Stimulated activated naive CD4-positive, alpha-beta T cell (primary cell): ENCODE measurements at places on chromosomes 3 and 15.

GRCh38 chr3:191376516-191377141 lies 46.3 kb upstream of the UTS2B start:
- no peak for DNase-seq

DNA sequence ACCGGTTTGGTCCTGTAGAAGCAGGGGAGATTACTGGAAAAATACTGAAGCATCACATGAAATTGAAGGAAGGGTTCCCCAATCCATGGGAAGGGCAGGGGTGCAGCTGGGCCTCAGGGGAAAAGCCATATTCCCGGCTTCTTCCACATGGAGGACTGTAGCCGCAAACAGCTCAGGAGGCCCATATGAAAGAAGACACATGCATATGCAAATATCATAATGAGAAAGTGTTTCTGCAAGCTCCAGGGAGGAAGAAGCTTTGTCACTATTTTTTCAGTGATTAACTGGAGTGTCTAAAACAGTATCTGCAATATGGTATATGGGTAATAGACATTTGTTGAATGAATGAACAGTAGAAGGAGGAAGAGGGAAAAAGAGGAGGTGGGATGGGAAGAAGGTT lies 19.1 kb downstream of the DPH3 start:
- DNase-seq = no peak

DNA sequence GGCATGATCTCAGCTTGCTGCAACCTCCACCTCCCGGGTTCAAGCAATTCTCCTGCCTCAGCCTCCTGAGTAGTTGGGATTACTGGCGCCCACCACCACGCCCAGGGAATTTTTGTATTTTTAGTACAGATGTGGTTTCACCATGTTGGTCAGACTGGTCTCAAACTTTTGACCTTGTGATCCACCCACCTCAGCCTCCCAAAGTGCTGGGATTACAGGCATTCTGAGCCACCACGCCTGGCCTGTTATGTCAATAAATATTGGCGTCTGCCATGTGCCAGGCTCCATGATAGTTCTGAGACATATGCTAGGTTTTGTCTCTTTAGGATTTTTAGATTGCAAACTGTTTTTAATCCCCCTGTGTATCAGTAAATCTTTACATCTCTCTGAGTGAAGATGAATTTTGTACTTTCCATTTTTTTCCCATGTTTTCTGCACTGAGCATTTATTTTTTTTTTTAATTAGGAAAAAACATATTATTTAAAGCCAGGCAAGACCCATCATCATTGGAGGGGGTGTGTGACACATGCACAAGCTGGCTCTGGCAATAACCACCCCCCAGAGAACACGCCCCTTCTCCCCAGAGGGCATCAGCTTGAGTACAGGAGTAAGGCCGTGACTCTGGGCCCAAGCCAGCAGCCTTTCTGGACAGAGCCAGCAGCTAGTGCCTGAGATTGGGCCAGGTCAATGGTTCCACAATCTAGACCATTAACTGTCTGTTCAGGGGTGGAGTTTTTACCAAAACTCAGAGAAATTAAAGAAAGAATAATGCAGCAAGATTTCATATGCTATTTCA lies 51.0 kb upstream of the ATP1B3 start:
- DNase-seq = no peak

GRCh38 chr15:56759450-56759845 lies 26.1 kb upstream of the ZNF280D start:
- no peak for DNase-seq

- no peak for DNase-seq
These were observed 7.9 kb downstream of the BTLA start for GRCh38 chr3:112491373-112491772.

- DNase-seq = no peak
These were observed 124.1 kb downstream of the RASA2 start for GRCh38 chr3:141610939-141611338.

- no peak for DNase-seq
These were observed 14.7 kb upstream of the AGTR1 start for GRCh38 chr3:148682997-148683396.

DNA sequence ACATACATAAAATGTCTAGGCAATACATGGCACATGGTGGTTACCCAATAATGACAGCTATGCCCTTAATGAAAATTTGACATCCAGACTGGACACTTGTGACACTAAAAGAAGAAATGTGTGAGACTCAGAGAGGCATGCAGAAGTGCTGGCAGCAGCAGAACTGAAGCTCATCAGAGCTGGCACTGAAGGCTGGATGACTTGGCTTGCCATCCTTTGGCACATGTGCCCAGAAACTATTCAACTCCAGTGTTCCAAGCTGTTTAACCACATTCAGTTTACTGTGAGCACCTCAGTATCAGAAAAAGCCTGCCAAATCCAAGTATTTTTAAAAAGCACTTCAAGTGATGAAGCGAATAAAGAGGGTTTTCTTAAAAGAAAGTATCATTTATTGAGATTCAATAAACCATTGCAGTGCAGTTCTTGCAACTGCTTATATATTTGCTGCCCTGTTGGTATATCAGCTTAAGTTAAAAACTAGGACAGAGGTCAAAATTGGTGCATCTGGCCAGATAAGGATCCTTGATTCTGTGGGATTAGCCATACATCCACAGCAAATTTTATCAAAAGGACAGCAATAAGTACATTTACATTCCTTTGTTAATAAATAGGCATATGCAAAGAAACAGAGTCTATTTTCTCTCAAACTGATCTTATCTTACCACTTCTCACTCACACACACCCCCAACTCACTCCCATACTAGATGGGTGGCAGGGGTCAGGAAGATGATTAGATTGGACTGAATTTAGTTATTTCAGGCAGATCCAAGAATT lies 15.8 kb downstream of the IGSF11 start:
- no peak for DNase-seq

DNA sequence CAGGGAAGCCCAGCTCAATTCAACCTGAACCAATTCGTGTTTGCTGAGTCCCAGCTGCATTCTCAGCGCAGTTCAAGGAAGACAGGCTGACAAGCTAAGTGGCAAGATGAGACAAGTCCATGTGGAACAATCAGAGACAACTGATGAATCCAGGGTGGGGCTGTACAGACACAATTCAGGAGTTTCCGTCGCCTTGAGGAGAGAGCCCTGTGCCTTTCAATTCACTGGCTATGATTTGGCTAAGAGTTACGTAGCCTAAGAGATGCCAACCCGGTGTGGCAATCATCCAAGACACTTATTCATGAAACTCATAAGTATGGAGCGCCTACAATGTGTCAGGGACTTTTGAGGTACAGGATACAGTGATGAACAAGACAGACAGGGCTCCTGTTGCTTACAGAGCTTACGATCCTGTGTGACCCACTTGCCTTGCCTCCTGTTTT lies 15.5 kb upstream of the ZBED2 start:
- DNase-seq = no peak

- DNase-seq = no peak
These were observed 65.5 kb upstream of the TJP1 start for GRCh38 chr15:29887721-29888120.

GRCh38 chr15:51735228-51736010 lies 2.0 kb downstream of the LYSMD2 start:
- DNase-seq = peak; percentile 22

DNA sequence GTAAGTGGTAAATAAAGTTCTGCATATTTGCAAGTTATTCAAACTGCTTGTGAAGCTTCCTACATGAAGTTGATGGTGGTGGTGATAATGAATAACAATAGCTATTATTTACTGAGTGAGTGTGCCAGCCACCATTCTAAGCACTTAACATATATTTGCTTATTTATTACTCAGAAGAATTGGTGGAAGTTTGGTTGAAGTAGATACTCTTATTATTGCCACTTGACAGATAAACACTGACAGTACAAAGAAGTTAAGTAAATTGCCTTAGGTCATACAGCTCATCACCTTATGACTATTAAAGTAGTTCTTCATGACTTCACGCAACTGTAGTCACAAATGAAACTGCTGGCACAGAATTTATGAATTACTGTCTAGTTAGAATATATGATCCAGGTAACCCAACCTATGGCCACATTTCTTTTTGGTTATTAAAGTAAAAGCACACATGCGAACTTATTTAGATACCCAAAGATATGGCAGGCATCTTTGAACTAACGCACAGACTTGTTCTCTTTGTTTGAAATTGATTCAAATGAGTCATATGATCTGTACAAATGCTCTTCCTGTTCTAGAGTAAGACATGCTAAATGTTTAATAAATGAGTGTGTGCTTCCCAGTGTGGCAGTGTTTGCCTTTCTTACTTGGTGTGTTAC lies 99.8 kb upstream of the NR2F2 start:
- no peak for DNase-seq

DNA sequence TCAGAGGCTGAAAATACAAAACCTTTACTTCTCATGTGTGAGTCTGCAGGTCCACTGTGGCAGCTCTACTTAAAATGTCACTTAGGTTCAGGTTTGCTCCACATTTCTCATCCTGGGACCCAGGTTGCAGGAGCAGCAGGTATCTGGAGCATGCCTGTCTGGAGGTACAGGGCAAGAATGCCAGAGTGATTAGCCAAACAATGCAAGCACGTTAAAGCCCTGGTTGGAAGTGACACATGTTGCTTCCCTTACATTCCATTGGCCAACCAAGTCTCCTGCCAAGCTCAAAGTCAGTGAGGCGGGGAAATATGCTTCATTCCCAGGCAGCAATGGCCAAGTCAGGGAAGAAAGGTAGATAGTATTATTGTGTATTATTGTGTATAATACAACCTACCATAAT lies 76.8 kb upstream of the ARL6 start:
- no peak for DNase-seq

GRCh38 chr3:15310491-15311370 lies 21.7 kb downstream of the SH3BP5 start:
- peak; percentile 24 for DNase-seq

GRCh38 chr3:23875113-23875725 lies 41.6 kb downstream of the NKIRAS1 start:
- DNase-seq = no peak

- DNase-seq = no peak
These were observed 12.3 kb upstream of the PGPEP1L start for GRCh38 chr15:99019558-99020540.

- no peak for DNase-seq
These were observed 950 bp upstream of the CNTN4 start for GRCh38 chr3:2097641-2098191.

- DNase-seq = no peak
These were observed 254.4 kb upstream of the GPR149 start for GRCh38 chr3:154684440-154684839.

- DNase-seq = no peak
These were observed 15.0 kb upstream of the RORA start for GRCh38 chr15:61243983-61244593.

GRCh38 chr3:57948080-57948671 lies 60.0 kb upstream of the FLNB start:
- DNase-seq = no peak

DNA sequence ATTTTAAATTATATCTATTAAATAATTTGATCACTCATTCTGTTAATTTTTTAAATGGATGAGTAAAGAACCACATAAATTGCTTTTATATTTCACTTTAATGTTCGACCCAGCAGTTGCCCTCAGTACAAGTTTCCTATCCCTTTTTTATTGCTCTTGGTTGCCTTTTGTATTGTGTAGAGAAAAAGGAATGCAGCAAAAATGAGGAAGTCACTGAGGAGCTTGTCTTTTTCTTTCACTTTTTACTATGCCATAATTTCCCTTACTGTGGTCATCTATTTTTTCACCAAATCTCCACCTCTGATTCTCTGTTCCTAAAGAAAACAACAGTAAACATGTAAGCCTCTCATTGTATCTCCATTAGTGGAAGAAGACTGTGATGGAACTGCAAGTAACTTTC lies 122.7 kb downstream of the B3GALNT1 start:
- DNase-seq = no peak

- DNase-seq = peak; percentile 7
These were observed 37.4 kb downstream of the ZNF860 start for GRCh38 chr3:32018757-32019564.

DNA sequence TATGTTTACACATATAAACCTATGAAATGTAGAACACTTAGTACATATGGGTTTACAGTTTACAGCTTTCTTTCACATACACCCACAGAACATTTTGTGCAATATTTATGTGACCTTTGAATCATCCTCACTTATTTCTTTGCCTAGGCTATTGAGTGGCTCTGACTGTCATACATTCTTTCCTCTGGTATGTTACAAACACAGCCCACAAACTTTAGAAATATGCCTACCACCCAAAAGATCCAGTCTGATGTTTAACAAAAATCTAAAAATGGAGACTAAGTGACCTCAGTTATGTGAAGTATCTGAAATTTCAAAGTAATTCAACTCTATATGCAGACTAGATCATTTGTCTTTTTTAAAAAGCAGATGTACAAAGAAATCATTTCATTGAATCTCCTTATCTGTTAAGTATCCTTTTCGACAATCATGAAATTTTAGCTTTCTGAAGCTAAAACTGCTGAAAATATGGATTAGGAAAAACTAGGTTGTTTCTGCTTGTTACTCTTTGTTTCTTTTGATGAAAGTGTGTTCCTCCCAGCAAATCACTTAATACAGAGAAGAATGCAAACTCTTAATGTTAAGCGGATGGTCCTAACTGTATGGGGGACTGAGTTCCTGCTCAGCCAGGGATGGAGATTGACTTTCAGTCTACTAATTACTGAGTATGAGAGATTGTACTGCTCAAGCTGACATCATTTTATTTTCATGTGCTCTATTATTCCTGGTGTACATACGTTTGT lies 27.7 kb downstream of the CCDC54 start:
- DNase-seq = no peak

DNA sequence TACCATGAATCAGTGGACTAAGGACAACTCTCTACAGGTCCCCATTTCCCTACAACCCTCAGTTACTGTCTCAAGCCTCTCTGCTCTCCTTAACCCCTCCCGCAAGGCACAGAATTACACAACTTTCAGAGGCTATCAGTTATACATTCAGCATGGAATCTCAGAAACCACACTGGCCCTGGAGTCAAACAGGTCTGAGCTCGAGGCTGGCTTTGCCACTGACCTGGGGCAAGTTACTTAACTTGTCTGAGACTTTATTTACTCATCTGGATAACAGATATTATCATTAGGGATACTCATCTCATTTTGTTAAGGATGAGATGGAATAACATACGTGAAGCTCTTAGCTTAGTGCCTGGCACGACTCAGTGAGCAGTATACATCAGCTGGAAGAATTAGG lies 95.2 kb downstream of the WDR76 start:
- DNase-seq = no peak

- DNase-seq = no peak
These were observed 11.2 kb downstream of the TGM4 start for GRCh38 chr3:44885618-44886017.

GRCh38 chr3:65039754-65040210 lies 352.0 kb upstream of the ADAMTS9 start:
- DNase-seq = no peak

GRCh38 chr3:184466413-184466960 lies 86.6 kb downstream of the CHRD start:
- DNase-seq = no peak

DNA sequence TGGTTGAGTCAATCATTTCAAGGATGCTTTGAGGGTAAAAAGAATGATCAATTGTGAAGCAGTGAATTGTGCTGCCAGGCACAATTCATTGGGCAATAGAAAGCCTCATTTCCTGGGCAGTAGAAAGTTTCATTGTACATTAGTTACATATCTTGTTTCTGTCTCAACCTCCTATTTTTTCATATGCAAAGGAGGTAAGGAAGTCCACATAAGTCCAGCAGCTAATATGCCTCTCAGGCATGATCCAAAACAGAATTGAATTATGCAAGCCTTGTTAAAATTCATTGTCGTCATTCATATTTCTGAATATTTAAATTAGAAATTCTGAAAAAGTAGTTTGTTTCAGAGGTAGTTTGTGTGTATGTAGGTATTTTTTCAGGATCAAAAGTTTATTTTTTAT lies 65.8 kb downstream of the TFRC start:
- no peak for DNase-seq

GRCh38 chr15:101692801-101693598 lies 31.3 kb downstream of the TARS3 start:
- no peak for DNase-seq

GRCh38 chr3:39641274-39641673 lies 168.1 kb upstream of the MYRIP start:
- no peak for DNase-seq
